Stimulated activated CD4-positive, alpha-beta T cell treated with anti-CD3 and anti-CD28 coated beads, Interleukin-12 subunit alpha, Interleukin-12 subunit beta, amount 100 ng/mL, for 24 hours (primary cell): ENCODE measurements at places on chromosomes 11 and 22.

GRCh38 chr11:69594481-69594880, 46.5 kb upstream of the CCND1 start:
- DNase-seq: no peak

DNA sequence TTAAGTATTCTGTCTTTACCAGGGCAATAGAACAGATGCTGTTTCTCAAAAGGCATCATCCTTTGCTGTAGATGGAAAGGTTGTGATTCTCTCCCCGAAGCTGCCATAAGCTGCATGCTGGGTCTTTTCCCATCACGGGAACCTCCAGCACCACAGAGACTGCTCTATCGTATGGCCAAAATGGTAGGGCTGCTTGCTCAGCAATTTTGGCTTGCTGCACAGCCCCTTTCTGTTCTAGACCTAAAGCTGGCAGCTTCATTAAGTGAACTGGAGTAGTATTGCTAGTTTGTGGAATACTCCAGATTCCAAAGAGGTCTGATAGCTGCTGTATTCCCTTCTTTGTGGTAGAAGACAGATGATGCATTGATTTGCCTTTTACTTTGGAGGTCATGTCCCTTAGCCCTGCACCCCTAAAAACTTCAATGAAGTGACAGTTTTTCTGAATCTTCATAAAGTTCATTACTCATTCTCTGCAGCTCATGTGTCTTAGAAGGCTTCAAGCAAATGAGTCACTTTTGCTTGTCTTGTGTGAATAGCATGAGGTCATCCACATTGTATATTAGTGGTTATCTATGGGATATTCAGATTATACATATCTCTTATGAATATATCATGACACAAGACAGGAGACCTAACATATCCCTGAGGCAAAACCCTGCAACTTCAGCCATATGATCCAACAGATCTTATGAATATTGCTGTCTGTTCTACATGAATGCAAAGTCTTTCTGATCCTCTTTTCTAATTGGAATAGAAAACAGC, 245.3 kb downstream of the FAM76B start:
- no peak for DNase-seq

DNA sequence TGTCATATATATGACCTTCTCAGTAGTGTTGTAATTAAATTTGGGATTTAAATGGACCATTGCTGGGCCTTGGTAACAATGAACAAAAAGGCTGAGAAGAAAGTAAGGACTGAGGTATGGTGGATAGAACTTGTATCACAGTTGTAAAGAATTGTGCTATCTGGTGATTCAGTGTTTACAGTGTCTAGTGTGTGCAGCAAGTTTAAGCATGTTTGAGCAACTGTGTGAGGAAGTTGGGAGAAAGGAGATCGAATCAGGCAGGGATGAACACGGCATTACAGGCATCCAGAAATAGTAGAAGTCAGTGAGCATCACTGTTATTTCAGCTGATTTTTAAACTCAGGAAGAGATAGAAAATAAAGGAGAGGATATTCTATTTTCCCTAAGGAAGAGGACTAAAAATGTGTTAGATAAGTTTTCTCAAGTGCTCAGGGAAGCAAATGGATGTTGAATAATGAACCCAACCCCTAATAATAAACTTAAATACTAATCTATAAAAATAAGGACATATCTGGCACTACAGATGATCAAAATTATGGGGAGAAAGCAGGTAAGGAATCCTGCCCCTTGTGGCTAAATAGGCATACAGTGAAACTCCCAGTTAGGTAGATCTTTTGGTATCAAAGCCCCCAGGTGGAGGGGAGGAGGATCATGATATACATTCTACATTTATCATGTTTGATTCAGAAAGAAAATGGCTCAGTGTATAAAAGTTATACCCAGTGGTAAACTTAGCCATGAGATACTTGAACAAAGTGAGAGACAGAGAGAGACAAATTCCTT, 361.0 kb upstream of the ANO3 start:
- no peak for DNase-seq

DNA sequence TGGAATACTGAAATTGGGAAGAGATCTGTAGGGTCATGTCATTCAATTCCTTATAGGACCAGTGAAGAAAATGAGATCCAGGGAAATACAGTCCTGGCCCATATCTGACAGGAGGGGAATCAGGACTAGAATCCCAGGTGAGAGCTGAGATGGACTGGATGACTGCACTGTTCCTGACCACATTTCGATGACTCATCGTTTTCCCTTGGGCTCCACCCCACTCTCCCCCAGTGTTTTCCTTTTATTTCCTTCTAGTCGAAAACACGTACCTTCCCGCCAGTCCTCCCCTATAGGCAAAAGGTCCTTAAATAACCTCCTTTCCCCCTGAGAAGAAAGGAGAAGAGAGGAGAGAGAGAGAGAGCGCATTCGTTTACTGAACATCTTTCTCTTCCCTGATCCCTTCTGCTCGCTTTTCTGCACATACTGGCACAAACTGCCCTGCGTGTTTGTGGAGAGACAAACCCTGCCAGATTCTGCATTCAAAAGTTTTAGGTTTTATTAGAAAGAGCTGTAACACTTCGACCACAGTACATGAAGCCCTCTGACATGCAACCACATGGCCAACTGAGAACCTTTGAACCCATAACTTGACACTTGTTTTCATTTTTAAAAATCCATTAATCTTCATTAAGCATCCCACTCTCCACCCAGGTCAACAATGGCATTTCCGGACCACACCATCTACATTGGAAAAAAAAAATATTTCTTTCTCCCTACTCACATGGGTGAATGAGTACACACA, 565.7 kb downstream of the METTL15 start:
- no peak for DNase-seq

DNA sequence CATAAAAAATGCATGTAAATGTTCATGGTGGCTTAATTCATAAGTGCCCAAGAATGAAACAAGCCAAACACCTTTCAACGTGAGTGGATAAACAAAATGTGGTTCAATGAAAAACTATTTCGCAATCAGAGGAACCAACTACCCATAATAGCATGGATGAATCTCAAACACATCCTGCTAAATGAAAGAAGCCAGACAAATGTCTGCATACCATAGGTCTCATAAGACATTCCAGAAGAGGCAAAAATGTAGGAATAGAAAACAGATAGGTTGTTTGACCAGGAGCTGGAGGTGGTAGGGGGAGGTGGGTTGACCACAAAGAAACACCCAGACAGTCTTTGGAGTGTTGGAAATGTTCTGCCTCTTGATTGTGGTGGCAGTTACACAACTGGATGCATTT, 13.2 kb upstream of the OSBPL5 start:
- no peak for DNase-seq

DNA sequence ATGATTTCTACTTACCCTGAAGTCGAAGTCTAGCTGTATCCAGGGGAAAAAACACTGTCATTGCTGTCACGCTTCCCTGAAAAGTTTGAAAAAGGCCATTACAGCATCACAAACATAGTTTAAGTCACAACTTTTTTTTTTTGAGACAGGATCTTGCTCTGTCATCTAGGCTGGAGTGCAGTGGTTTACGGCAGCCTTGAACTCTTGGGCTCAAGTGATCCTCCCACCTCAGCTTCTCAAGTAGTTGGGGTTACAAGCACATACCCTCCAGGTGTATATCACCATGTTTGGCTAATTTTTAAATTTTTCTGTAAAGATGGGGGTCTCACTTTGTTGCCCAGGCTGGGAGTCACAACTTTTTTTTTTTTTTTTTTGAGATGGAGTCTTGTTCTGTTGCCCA, 20.1 kb downstream of the SLC25A17 start:
- no peak for DNase-seq

GRCh38 chr11:61362542-61362875, 335 bp downstream of the TMEM138 start:
- no peak for DNase-seq

DNA sequence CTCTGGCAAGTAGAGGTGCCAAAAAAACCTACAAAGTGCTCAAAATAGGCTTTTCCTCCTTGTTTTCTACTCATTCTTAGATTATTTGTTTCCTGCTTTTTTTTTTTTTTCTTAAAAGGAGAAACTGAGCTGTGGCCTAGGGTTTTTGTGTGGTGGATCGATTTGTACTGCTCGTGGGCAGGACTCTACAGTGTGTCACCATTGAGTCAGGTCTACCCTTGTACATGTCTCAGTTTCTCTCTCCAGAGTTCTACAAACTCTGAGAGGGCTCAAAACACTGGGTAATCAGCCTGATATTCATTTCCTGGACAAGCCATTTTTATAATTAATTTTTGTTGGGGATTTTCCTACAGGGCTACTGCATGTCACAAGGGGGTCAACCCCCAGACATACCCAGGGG, 5.2 kb upstream of the CASP4 start:
- DNase-seq: no peak

DNA sequence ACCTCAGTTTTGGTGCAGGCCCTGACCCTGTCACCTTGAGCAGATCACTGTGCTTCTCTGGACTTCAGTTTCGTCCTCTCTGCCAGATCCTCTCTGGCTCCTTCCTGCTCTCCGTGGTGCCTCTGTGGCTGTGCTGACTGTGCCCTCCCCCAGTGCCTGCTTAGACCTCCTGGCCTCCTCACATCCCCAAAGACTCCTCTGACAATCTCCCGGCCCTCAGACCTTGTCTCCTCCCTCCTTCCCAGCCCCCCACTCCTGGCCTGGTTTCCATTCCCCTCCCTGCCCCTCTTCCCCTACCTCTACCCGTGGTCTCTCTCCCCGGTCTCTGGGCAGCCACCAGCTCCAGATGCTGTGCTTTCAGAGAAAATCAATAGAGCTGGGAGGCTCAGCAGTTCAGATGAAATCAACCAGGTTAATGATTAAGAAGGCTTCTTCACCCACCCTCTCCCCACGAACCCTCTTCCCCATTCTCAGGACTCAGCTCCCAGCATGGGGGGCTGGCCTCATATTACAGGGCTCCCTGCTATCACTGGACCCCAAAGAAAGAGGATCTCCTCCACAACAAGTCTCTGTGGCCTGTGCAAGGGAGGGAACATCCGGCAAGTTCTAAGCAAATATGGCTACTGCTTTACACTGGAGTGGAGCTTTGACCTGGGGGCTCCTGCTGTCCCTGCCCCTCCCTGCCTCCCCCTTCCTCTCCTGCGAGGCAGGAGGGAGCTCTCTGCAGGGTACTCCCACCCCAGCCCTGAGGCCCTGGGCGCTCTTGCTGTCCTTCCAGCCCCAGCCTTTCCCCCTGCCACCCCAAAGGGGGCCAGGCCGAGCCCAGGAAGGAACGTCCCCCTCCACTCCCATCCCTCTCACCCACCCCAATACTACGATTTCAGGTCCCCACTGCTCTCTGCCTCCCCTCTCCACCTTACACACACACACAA, 8.5 kb downstream of the BACE1-AS start:
- no peak for DNase-seq

DNA sequence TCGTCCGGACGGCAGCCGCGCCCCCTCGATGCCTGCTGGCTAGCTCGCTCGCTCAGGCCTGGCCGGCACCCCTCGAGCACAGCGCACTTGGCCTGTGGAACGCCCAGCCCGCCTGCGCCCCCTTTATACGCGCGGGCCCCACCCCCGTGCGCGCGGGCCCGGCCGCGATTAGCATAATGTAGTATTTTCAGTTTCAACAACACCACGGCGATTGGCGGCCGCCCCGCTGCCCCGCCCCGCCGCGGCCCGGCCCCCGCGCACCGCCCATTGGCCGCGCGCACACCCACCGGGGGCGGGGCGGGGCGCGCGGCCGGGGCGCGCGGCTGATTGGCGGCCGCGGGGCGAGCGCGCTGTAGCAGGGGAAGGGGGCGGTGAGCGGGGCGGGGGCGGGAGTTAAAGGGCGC, at the start of gene CDKN1C:
Gene CDKN1C (minus strand): TSS at position 98 of the 404 bp plus-strand sequence. CDS start 319 bp downstream, outside the sequence.
- DNase-seq: peak; percentile 58

GRCh38 chr22:41524809-41525449, 19.3 kb downstream of the POLR3H start:
- DNase-seq: peak; percentile 43

- DNase-seq: no peak
Measured at GRCh38 chr11:27718346-27718862, 18.1 kb upstream of the BDNF start.

DNA sequence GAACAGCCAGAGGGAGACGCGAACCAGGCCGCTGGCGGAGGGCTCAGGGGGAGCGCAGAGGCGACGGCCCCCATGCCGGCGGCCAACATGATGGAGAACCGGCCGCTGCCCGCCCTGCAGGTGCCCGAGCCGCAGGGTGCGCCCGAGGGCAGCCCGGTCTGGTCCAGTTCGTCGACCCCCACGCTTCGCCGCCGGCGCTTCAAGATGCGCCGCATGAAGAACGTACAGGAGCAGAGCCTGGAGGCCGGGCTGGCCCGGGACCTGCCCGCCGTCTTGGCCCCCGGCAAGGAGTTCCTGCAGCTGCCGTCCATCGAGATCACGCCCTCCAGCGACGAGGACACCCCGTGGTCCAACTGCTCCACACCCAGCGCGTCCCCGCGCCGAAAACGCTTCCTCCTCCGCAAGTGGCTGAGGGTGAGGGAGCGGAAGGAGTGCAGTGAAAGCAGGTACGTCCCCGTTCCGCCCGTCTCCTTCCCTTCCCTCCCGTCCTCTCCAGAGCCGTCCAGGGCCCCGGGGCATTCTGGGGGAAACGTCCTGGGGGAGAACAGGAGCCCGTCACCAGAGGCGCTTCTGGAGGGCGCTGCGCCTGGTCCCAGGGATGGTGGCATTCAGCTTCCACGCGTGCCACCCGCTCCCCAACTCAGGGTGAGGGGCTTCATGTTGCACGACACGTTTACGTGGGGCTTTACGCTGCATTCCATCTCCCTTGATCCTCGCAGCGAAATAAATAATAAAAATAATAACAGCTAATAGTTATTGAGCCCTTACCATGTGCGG, 840 bp downstream of the GRAMD1B start:
- DNase-seq: peak; percentile 14

DNA sequence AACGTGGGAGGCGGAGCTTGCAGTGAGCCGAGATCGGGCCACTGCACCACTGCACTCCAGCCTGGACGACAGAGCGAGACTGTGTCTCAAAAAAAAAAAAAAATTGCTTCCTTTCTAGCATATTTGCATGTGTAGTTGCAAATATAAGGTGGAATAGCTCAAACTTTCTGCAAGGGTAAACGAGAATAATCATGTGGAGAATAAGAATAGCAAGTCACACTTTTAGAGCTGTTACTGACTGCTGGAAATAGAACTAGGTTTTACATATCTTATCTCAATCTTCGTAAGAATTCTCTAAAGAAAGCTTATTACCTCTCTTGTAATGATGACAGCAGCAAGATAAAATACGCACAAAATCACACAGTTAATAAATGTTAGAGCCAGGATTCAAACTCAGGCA, 1.6 kb downstream of the L3MBTL2 start:
- no peak for DNase-seq

DNA sequence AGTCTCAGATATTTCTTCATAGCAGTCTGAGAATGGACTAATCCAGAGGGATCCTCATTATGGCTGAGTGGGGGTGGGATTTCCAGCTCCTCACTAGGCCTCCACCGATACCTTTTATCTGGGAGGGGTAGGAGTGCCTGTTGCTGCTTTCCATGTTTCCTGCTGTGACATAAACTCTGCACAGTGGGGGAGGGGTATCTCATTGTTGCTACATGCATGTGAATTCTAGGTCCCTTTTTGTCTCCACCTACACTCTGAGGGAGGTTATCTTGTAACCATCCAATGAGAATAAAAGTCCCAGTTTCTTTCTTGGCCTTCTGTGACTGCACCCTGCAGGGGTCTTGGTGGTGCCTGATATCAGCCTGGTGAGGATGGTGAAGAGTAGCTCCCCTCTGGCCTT, 60.5 kb downstream of the ADAMTS15 start:
- no peak for DNase-seq
